Epithelial cell of proximal tubule (primary cell): ENCODE measurements at places on chromosomes 7 and 10. TPM values are rescaled to one million over a fixed set of nuclear protein-coding genes. Genes with fewer than 3 reads are reported as not detected.

PGAM2 gene
- total RNA-seq: not detected in 2 replicates

DNA sequence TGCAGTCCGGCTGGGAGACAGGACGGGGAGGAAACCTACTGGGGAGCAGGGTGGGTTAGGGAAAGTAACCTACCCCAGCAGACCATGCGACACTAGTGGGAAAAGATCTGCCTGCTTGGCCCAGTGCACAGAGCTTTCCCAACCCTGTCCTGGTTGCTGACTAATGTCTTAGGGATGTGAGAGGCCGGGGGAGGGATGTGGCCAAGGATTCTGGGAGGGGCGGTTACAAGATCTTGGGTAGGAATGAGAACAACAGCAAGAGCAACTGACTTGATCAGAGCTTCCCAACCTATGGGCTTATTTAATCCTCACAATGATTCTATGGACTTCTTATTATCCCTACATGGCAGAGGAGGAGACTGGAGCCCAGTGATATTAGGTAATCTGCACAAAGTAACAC is 24.0 kb upstream of the EIF5AL1 start:
- DNase-seq: peak; percentile 82

DNA sequence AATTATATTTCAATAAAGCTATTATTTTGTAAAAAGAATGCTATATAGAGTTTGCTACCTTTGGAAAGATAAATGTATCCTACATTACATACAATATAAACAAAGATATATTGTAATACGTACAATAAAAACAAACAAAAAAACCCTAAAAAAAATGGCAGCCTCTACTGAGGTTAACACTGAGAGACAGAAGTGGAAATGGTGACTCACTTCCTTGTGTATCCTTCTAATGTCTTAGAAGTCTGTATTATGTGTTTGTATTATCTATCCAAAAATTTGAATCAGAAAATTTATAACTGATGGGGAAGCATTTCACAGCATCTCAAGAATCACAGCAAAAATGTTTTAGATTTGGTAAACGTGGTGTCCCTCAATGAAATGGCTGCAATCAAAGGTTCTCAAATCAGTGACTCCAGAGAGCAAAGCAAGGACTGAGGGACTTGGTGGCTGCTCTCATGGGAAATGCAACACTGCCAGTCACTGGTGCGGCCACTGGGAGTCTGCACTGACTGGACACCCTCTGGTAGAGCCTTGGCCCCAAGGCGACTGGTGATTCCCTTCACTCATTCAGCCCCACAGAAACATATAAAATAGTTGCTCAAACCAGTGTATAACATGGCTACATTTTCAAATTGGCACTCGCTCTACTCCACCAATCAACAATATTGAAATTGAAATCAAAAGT is 53.8 kb downstream of the PANK1 start:
- peak; percentile 7 for DNase-seq

NEBL gene
- total RNA-seq: 0.65 and 4.6 TPM in 2 replicates

OPN4 gene
- total RNA-seq: not detected in 2 replicates

ITIH5 gene
- not detected in 2 replicates for total RNA-seq

- DNase-seq: peak; percentile 40
Measured at GRCh38 chr7:127107601-127108007, 145.1 kb downstream of the GRM8 start.

CYP26C1 gene
- 0.06 and 0.43 TPM in 2 replicates for total RNA-seq

PRKCQ gene
- total RNA-seq: 4.5 and 6.8 TPM in 2 replicates

PTPRZ1 gene
- not detected in 2 replicates for total RNA-seq

PVRIG gene
- not detected in 2 replicates for total RNA-seq

HSPA12A gene
- 8.9 and 13.0 TPM in 2 replicates for total RNA-seq

- no peak for DNase-seq
Measured at GRCh38 chr10:125213541-125214282, 53.3 kb upstream of the CTBP2 start.

DNA sequence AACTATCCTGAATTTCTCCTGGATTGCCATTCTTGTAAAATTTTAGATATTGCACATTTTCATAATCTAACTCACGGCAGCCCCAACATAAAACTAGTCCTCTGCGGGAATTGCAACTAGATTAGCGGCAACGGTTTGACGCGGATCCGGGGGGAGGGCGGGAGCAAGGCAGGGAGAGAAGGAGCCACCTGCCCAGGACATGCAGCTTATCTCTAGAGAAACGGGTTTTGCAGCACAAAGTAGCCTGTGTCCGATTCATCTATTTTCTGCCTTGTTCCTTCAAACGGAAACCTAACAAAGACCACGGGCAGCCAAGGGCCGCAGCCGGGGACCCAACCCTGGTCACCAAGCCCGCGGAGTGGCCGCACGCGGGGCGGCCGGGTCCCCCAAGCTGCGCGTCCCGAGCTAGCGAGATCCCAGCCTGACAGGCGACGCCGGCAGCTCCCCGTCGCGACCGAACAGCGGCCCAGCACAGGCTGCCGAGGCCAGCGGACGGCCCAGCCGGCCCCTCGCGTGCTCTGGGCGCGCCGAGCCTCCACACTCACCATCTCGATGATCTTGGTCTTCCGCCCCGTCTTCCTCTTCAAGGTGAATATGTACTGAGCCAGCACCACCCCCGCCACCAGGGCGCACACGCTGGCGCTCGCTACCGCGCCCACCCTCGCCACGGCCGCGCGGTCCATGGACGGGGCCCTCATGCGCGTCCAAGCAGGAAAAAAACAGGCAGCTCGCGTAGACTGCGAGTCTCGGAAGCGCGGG is at the start of gene NT5C3A:
Gene NT5C3A (minus strand): TSS at position 754 of the 759 bp plus-strand sequence. CDS start 71 bp downstream, at position 683.
- DNase-seq: no peak

DNA sequence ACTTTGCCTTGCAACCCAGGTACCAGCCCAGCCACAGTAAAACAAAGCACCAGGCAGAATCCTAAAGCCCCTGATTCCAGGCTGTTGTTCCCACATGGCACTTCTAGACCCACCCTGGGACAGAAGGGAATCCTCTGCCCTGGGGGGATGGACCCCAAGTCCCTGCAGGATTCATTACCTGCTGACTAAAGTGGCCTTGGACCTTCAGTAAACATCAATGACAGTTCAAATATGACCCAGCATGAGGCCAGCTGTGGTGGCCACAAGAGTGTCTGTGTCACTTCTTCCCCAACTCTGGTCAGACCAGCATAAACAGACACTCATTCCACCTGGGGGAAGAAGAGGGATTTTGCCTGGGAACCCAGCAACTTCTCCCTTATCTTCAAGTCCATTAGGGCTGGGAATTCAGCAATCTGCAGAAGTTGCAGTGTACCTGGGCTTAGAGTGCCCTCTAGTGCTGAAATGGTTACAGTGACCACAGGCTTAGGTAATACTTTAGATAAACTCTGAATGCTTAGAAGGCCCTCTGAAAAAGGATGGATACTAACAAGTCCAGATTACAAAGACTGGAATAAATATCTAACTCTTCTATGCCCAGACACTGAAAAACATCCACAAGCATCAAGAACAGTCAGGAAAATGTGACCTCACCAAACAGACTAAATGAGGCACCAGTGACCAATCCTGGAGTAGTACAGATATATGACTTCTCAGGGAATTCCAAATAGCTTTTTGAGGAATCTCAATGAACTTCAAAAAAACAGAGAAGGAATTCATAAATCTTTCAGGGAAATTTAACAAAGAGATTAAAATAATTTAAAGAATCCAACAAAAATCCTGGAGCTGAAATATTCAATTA is 108.5 kb upstream of the TMEM168 start:
- no peak for DNase-seq

DNA sequence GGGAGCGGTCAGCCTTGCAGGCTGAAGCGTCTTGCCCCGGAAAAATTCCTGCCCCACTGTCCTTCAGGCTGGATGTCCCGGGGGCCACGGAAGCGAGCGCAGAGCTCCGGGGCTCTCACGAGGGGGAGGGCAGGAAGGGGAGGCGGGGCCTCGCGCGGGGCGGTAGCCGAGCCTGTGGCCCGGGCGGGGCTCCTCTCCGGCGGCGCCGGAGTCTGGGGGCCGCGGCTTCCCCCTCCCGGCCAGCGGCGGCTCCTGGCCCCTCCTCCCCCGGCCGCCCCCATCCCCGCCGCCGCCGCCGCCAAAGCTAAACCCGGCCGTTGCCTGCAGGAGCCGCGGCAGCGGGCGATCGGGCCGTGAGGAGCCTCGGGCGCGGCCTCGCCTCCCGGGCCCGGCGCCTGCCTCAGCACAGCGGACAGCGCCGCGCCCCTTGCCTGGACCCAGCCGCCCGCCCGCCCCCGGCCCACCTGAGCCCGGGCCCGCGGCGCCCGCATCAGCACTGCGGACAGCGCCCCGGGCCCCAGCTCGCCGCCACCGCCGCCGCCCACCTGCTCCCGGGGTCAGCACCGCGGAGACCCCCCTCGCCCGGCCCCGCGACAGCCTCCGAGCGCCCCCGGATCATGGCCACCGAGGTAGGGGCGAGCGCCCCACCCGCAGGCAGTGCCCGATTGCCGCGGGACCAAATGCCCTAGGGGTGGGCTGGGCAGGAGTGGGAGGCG is at the start of gene GOLGA7B:
Gene GOLGA7B (plus strand): TSS at position 157 of the 716 bp plus-strand sequence. CDS start 461 bp downstream, at position 618.
- no peak for DNase-seq
